Head of caudate nucleus (tissue), 42 donors: ENCODE measurements at places on chromosomes 16 and 17.

DNA sequence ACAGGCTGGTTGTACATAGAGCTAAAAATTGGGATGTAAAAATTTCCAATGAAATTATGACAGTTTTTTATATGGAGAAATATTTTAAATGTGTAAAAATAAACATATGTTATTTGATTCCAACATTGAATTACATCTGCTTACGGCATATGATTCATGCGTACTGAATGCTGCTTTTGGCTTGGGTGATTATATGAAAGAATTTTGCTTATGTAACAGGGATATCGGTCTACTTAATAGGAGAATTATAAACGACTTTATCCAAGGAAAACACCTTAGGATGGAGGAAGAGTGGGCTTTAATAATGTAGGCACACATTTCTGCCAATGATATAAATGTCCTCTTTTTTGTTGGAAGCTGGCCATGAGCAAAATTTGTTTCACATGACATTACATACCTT, 197.3 kb upstream of the GOT2 start:
- DNase-seq = no peak

DNA sequence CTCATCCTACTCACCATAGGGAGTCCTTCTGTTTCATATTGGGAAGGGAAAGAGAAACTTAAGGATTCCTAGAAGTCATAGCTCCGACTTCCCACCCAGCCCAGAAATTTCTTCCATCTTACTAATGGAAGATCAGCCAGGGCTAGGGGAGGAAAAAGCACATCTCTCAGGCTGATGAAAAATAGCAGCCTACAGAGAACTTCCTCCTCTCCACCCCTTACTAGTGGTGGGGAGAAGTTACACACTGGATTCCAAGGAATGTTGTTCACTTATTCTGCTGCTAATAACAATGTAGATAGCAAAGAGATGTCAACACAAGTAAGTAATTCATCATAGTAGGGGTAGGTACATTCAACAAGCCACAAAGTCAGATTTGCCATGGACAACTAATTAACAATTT, 94.4 kb downstream of the SPACA3 start:
- no peak for DNase-seq

DNA sequence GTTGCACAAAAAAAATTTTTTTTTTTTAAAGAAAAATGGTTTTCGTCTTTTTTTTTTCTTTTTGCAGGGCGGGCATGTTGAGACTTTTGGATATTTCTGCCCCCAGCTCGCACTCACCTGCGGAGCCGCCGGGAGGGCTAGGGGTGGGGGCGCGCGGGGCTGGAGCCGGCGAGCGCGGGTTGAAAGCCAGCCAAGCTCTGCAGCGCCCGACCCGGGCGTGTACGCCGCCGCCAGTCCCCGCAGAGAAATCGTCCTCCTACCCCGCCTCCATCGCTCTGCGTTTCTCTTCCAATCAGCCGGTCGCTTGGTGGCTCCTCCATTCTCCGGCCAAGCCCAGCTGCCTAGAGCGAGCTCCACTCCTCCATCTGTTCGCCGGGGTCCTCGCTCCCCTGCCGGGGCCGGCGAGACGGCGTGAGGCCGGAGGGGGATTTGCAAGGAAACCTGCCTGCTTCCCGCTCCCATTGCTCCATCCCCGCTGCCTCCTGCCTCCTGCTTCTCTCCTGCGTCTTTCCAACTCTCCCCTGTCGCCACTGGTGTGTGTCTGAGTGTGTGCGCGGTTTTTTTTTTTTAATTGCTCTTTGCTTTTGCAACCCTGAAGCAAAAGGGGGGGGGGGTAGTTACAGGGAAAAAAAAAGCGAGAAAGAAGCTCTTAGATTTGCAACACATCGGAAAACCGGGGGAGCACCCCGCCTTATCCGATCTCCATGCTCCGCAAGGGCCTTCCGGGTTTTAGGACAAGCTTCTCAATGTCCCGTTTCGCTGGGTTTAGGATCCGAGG, 1.8 kb upstream of the UBTF start:
- peak; percentile 82 for DNase-seq

GRCh38 chr17:48997103-48997826, at the start of gene IGF2BP1:
Gene IGF2BP1 (plus strand): TSS chr17:48997385. CDS start chr17:48997746, 361 bp downstream.
- no peak for DNase-seq

DNA sequence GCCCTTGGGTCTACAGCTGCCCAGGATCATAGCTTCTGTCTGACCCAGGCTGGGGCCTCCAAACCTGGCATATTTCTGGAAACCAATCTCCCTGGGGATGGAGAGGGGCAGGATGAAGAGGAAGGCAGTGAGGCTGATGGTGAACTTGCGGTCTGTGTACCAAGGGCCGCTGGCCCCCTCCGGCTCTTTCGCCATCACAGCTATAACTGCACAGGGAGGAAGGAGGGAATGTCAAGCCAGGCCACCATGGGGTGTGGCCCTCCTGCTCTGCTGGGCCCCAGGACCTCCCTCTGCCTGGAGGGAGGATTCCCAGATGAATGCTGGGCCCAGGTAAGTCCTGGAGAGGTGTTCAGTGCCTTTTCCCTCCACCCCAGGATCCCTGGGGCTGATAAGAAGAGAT, 6.3 kb downstream of the SLC38A7 start:
- DNase-seq = no peak

GRCh38 chr16:70267516-70267915, 15.8 kb upstream of the EXOSC6 start:
- peak; percentile 52 for DNase-seq

DNA sequence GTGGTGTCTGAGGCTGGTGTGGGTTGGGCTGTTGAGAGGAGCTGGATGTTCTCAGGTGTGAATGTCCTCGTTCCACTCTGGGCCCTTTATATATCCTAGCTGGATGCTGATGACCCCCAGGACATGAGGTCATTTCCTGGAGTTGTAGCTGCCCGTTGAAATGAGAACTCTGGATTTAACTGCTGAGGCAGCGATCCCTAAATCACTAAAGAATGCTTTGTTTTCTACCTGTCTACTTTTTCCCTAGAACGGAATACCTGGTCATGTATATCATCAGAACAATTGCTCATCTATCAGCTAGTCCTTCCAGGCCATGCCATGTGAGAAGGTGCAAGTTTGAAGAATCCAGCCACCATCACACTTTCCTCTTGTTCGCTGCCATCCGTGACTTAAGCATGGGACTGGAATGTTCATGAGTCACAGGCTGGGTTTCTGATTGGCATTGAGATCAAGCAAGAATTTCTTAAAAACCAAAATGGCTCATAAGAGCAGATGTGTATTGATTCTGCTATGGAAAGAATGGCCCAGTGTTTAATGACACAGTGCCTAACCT, at the start of gene KRTAP2-3:
KRTAP2-3 (minus strand) TSS at position 63 of the 553 bp plus-strand sequence. CDS start 64 bp downstream, outside the sequence.
- no peak for DNase-seq

DNA sequence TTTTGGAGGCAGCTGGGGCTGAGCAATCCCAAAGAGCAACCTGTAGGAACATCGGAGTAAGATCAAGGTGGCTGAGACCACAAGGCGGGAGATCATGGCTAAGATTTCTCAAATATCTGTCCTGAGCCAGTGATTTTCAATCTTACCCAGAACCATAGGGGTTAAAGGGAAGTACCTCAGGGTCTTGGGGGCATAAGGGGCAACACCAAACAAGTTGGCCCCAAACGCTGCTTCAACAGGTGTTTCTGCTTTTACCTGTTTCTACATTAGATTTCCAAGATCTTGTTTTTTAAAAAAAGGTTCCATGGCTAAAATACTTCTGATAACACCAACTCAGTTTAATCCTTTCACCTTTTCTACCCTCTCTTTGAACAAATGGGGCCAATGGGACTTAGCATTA, 2.6 kb upstream of the UNC119 start:
- DNase-seq = no peak

DNA sequence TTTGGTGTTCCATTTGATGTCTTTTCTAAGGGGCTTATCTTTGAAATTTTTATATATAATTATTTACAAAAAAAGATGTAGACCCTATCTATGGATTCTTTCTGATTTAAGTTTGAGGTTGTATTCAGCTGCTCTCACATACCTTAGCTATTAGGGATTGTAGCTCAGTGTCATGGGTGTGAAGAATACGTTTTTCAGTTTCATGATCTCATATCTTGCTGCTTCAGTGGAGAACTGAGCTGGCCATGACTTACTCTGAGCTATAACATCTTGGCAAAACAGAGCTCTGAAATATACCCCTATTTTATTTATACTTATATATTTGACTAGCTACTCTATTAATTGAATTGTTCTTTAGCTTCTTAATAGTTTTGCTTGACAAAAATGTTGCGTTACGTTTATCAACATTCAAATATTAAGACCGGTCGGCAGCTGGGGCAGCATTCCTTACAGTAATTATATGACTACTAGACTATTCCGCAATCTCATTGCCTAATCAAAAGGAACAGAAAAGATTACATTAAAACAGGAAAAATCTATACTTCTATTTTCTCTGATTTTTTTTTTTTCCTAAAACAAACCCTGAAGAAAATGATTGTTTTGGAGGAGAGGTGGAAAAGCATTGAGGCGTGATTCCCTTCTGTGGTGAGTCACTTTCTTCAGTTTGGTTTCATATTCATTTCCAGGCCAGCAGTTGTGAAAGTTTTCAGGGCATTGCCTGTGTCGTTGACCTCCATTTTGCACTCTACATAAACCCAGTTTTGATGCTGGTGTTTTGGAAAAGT, 24.1 kb upstream of the KRT24 start:
- no peak for DNase-seq

DNA sequence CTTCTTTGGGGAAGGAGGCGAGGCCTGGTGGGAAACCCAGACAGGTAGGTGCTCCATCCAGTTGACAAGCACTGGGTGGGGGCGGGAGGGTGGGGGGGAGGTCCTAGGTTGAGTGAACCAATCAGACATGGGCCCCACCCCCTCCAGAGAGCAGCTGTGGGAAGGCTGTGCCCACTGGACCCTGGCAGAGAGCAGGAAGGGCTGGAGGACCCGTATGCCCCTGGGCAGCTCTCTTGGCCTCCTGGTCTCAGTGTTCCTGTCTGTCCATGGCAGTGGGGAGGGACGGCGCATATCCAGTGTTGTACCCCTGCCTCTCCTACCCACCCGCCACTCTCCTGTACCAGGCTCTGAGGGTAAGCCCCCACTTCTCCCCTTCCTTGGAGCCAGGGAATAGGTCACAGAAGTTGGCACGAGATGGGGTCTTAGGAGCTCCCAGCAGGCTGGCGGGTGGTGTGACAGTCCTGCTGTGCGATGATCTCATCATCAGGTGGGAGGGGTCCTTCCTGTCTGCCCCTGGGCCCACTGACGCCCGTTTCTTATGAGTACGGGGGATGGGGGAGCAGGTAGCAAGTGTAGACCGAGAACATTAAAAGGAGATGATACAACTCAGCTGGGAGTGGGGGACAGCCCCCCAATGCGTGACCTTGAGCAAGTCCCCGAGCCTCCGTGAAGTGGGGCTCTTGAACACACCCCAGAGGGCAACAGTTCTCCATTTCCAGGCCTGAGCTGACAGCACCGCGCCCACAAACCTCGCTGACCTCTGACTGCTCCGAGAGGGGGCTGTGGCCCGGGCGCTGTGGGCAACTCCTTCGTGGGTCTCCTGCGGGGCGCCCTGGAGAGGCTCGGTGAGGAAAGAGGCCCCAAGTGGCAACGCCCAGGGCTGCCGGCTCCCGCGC, 1.2 kb upstream of the ZFPM1 start:
- DNase-seq = no peak

DNA sequence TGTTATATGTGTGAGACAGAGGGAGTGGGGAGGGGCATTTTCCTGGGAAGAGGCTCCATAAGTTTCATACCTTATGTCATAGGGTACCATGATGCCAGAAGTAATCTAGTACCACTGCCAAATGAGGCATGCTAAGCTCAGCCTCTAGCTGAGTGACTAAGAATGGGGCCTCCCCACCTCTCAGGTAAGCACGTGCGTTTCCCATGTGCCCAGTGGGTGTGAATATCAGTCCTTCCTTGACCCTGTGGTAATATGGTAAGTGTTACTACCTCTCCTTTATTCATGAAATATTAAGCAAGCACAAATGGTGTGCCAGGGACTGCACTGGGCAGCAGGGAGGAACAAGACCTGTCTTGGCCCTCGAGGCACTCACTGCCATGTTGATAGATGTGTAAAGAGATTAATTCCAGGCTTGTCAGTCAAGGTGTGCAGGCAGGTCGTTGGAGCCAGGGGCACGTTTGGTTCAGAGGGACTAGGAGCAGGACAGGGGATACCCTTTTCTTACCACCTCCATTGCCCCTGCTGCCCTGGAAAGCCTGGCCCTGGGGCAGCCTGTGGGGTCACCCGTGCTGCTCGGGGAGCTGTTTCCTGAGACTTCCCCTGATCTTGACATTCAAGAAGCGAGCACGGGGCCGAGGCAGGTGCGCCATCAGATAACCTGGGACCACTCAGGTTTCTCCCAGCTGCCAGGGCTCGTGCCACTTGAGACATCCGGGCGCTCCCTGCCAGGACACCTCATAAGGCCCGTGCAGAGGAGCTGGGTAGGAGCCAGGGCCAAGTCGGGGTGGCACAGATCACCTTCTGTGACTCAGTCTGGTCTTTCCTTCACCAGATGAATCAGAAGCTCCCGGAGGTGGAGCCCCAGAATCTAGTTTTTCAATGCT, 8.8 kb downstream of the RSAD1 start:
- no peak for DNase-seq
